CD4-positive, alpha-beta T cell treated with Interleukin-15 for 1 hour (primary cell): ENCODE measurements at places on chromosomes 3 and 15.

GRCh38 chr3:182683858-182684257 is 109.4 kb upstream of the ATP11B start:
- no peak for DNase-seq

DNA sequence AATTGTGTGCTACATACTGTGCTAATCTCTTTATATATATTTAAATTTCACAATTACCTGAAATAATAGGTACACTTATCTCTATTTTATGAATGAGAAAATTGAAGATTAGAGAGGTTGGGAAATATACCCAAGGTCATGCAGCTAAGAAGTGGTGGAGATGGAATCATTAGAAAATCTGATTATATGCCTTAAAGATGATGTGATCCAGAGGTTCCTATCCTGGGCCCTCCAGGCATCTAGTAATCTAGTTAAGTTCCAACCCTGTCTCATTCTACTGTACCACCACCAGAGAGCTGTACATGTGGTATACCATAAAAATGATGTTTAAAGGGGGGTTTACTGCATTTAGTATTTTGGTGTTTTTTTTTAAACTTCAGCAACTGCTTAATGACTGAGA is 40.7 kb downstream of the SYN2 start:
- DNase-seq, result no peak

DNA sequence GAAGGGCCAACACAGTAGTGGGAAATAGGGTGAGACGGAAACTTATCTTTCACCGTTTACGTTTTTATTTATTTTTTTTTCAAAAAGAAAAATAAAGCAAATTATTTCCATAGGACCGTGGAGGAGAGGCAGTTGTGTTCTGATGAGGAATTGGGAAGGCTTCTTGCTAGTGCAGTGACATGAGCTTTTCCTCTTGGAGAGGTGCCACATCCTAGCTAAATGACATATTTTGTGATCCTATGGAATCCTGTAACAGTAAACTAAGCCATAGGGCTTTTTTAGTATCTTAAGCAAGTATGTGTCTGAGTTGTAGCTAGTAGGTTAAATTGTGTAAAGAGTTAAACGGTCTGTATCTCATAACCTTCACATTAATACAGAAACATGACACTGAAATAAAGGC is 609.9 kb downstream of the RBMS3 start:
- DNase-seq, result no peak

GRCh38 chr15:39084674-39085530 is 496.0 kb upstream of the THBS1 start:
- DNase-seq, result no peak

- DNase-seq, result no peak
Measured at GRCh38 chr3:10322352-10322710, 1.4 kb upstream of the SEC13 start.

- DNase-seq, result no peak
Measured at GRCh38 chr3:15450438-15451215, 23.2 kb downstream of the EAF1 start.

DNA sequence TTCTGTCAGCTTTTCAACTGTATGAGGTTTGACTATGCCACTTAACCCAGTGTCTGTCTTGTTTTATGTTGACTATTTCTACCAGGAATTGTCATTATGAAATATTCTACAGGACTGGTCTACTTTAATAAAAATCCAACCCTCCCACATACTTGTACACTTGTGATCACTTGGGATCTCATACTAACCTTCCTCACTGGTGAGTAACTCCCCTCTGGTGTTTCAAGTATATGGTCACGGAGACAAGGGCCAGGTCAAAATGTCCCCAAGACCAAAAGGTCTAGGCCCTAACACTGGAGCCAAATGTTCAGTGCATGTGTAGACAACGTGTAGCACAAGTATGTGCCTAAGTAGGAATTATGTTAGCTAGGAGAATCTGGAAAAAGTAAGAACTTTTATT is 122.7 kb upstream of the TJP1 start:
- no peak for DNase-seq

- no peak for DNase-seq
Measured at GRCh38 chr3:131370935-131371687, 10.5 kb upstream of the NUDT16 start.

- no peak for DNase-seq
Measured at GRCh38 chr3:176780766-176781165, 416.5 kb downstream of the TBL1XR1 start.

DNA sequence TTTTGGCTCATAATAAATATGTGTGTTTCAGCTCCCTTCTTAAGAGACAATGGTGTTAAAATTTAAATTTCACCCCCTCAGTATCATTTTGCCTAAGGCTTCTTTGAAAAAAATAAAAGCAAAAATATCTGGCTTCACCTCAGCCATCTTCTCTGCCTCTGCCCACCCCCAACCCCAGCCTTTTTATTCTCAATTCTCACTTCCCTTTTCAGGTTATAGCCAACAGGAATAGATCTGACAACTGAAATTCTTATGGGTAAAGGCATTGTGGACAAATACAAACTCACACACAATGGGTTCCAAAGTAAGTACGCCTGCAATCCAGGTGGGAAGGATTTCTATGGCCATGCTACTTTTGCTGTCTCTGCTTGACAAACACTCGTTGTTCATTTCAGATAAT is 399.0 kb upstream of the ARRDC4 start:
- DNase-seq, result no peak

DNA sequence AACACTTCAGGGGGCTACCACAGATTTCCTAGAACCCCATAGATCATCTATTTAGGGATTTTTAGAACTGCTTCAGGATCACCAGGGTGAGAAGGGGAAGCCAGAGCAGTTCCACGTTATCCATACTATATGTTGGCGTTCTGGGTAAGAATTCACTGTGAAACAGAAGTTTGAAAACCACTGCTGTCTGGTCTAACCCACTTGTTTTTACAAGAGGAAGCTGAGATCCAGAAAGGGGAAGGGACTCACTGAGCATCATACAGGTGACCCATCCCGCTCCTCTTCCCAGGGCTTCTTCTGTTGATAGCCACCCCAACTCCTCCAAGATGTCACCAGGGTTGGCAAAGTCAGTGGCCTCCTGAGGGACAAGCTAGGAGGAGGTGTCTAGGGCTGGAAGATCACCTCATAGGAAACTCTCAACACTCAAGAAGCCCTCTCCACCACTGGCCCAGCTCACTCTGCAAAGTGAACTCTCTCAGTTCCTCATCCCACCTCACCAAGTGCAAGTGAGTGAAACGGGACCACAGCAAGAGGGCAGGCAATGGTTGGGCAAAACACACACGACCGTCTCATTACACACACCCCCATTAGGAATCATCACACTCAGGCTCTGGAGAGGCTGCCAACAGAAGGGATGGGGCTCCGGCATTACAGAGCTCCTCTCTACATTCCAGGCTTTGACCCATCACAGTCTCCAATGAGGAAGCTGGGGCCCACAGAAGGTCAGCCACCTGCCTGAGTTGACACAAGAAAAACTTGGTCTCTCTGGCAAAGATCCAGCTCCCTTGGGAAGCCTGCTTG is 1.8 kb downstream of the DAPK2 start:
- DNase-seq, result peak; percentile 23

- no peak for DNase-seq
Measured at GRCh38 chr3:171453180-171453886, 6.9 kb downstream of the TNIK start.

- DNase-seq, result no peak
Measured at GRCh38 chr15:94239474-94239873, 8.1 kb downstream of the MCTP2 start.

- no peak for DNase-seq
Measured at GRCh38 chr3:171269542-171269941, 190.7 kb downstream of the TNIK start.

DNA sequence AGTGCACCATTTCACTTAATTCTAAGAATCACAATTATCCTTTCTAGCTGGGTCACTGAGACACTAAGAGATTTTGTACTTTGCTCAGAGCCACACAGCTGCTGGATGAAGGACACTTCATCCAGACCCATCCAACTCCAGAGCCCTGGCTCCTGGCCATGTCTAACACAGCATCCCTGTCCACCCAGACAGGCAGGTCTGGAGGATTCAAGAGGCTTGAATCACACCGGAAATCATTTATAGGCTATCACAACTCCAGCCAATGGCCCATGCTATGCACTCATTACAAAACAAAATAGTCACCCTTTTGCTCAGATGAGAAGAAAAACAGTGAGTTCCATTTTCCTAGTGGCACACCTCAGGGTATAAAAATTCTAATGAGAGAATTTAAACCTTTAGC is 198.2 kb upstream of the LMCD1 start:
- no peak for DNase-seq

DNA sequence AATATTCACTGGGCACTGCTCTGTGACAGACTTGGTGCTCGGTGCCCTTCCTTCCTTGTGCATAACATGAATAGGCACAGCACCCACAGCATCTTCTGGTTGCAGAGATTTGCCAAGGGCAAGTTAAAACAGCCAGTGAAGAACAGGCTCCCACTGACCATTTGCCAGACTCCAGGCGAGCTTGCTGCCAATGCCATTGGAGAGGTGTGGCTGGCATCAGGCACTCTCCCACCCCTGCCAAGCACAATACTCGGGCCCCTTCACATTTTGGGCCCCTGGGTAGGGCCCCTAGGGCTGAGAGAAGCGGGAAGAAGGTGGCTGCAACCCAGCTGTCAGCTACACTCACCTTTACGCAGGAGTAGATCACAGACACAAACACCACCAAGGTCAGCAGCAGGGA is 112.1 kb downstream of the SEC22A start:
- no peak for DNase-seq
